ENCODE measurements at places on chromosomes 16 and 17.

DNA sequence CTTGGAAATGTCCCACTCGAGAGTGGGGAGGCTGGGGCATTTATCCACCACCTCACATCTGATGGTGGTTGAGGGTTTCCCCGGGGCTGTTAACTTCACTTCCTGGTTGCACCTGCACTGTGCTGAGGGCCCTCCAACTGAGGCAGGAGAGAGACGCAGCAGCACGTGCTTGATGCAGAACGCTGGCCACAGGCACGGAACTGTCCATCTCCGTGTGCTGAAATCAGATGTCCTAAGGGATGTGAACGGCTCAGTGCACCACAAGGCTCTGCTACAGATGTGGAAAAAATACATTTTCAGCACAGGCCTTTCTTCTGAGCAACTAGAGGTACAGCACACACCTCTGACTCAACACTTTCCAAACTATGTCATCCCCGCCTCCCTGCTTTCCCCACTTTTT, 114.8 kb upstream of the C16orf82 start:
- DNase-seq = no peak

- no peak for DNase-seq
Measured at GRCh38 chr16:53456625-53457024, 22.4 kb downstream of the RBL2 start.

GRCh38 chr17:36926226-36926625, 11.0 kb upstream of the LHX1 start:
- no peak for DNase-seq

- no peak for DNase-seq
Measured at GRCh38 chr17:79220201-79220712, 145.6 kb downstream of the ENGASE start.

DNA sequence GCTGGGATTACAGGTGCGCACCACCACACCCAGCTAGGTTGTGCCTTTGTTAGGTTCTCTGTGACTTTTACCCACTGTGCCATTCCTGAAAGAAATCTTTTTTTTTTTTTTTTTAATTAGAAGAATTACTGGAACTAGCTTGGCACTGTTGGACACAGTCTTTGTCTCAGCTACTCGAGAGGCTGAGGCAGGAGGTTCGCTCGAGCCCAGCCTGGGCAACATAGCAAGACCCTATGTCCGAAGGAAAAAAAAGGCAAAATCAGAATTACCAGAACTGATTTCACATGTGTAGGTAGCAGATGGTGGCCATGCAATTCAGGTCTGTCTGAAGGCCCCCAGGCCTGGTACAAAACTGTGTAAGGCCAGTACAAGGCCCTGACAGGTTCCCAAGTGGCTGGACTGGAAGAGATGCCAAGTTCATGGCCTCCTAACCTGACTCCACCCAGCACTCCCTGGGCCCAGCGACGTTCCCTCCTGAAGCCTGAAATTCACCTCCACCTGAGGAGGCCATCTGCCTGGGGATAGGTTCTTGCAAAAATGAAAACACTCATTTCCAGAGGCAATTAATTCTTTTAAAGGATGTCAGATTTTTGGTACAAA, 23.0 kb downstream of the CARHSP1 start:
- no peak for DNase-seq

DNA sequence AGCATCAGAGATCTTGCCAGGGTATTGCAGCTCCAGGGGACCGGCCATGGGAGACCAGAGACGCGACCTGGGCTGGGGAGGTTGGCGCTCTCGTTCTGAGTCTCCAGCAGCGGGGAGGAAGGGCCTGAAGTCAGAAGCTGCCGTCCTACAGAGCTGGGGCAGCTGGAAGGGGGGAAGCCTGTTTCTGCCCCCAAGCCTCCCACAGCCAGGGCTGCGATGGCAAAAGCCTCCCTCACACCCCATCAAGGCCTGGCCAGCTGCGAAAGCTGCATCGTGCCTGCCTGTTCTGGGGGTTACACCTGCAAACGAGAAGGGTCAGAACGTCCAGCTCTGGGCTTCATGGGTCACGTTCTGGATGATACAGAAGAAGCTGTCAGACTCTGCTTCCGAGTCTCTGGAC, 26.1 kb downstream of the MAPK8IP3 start:
- no peak for DNase-seq

GRCh38 chr16:31427441-31428278, 500 bp downstream of the COX6A2 start:
- peak; percentile 39 for DNase-seq

- no peak for DNase-seq
Measured at GRCh38 chr16:51012396-51012795, 138.7 kb downstream of the SALL1 start.

- DNase-seq = no peak
Measured at GRCh38 chr16:927406-927805, 43.4 kb downstream of the LMF1 start.

DNA sequence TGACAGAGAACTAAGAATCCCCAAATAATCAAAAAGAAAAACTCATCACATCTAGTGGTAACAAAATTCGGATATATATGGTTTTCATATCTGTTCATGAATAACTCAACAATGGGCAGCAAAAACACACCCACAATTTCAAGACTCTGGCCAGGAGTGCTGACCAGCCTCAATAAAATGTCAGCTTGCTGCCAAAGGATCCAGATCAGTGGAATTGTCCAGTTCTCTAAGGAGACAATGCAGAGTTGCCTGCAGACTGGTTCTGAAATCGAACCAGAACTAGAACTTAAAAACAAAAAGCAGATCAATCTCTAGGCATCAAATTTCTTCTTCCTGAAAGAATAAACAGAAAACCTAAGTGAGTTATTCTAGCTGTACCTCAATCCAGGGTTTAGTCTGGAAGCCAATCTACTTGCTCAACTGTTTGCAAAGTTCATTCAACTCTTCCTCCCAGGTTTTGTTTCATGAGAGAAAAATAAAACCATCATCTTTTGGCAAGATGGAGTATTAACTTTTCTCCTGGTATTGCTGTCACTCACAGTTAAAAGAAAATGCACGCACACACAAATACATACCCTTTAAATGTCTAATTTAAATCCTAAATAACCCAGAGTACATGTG, 61.0 kb downstream of the CFDP1 start:
- DNase-seq = no peak

DNA sequence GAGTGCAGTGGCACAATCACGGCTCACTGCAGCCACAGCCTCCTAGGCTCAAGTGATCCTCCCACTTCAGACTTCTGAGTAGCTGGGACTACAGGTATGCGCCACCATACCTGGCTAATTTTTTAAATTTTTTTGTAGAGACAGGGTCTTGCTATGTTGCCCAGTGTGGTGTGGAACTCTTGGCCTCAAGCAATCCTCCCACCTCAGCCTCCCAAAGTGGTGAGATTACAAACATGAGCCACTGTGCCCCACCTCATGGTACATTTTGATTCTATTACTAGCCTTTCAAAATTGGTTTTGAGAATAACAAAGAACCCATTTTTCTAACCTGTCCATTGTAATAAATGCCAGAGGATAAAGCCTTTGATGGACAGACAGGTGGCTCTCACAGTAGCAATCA, 1.4 kb downstream of the CCDC43 start:
- DNase-seq = no peak

All from stimulated activated CD8-positive, alpha-beta memory T cell treated with anti-CD3 and anti-CD28 coated beads, Interleukin-15, amount 100 ng/mL, for 24 hours (primary cell).